ENCODE measurements at places on chromosomes 6 and 20. TPM values are rescaled to one million over a fixed set of nuclear protein-coding genes. Genes with fewer than 3 reads are reported as not detected.

DNA sequence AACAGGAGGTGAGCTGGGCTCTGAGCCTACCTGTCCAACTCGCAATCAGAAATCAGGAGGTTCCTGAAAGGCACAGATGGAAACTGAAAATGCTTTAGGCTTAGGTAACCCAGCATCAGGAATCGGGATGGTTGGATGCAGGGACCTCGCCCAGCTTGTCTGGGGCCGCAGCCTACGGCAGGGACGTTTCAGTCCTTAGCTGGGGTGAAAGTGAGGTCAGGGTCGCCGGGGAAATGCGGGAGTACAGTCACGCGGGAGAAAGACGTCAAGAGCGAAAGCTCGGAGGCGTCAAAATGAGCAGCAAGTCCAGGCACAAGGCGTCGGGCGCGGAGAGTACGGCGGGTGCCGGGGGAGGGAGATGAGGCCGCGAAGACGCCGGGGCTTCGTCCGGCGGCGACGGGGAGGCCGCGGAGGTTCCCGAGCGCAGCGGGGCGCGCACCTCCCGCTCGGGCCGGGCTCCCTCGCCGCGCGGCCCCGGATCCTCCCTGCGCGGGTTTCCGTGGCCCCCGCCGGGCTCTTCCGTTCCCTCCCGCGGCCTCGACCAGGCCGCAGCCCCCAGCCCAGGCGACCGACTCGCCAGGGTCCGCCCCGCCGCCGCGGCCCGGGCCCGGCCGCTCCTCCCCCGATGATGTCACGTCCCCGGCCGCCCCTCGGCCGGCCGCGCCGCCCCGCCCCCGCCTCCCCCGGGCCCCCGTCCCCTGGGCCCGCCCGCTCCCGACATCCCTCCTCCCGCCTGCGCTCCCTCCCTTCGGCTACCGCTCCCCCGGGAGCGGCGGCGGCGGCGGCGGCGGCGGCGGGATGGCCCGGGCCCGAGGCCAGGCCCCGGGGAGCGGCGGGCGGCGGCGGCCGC, at the start of gene EBF4:
Gene EBF4 (plus strand): TSS at position 745 of the 850 bp plus-strand sequence. CDS start 866 bp downstream, outside the sequence.
- peak; percentile 65 for DNase-seq

DNA sequence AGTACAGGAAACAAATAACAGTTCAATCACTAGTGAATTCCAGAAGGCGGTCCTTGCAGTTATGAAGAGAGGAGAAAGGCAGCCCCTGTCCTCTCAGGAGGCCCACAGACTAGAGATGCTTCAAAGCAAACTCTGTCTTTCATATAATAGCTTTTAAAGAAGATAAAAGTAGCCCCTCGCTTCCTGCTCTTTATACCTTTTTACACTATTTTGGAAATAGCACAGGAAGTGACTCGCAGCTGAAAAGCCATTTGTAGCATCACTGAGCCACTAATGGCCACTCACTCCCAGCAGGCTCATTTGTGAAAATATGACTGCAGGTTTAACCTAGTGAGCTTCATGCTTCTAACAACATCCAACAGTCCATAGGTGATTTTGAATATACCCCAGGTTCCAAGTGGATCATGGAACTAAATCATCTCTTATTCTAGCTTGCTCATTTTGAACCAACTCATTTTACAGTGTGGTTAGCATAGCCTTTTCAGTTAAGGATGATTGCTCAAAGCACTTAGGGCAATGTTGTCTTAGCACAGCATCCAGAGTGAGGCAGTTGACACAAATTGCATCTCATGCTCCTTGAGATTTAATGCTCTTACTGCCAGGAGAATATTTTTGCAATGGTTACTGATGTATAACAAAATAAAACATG, 136.0 kb upstream of the NRSN1 start:
- DNase-seq, result no peak

DNA sequence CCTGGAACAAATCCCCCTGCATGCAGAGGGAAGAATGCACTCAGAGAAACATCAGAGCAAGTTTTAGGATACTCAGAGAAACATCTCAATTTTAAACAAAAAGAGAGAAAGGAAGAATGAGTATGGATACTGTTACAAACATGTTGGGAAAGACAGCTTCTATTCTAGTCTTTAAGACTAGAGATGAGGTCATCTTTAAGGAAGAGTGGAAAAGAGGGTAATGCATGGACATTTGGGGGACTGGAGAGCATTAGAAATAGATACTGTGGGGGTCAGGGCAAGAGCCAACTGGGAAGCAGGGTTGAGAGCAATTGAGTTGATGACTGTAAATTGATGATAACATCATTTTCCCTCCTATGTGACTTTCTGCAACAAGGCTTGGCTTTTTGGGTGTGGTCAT, 431.2 kb downstream of the CDH26 start:
- no peak for DNase-seq

DNA sequence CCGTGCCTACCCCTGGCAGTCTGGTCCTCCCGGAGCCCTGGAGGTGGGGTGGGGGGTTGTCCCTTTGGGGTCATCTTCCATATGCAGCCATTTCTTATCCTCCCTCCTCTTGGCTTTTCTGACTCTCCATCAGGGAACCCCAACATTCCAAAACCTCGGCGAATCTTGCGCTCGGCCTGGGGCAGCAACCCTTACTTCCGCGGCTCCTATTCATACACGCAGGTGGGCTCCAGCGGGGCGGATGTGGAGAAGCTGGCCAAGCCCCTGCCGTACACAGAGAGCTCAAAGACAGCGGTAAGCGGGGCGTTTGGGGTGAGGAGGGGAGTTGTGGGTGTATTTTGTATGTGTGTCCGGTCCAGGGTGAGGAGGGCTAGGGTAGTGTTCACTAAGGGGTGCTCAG, 168.0 kb upstream of the RNF24 start:
- DNase-seq, result no peak

The CABLES2 gene
- total RNA-seq, result 9.5 TPM

- no peak for DNase-seq
Measured at GRCh38 chr20:25421102-25421501, 13.6 kb downstream of the GINS1 start.
